D721Med (cell line): ENCODE measurements at places on chromosomes 5 and 9.

- DNase-seq: no peak
Observed at GRCh38 chr5:124371111-124371706, 375.2 kb downstream of the ZNF608 start.

GRCh38 chr5:79224286-79224984 is 11.5 kb upstream of the JMY start:
- no peak for DNase-seq

DNA sequence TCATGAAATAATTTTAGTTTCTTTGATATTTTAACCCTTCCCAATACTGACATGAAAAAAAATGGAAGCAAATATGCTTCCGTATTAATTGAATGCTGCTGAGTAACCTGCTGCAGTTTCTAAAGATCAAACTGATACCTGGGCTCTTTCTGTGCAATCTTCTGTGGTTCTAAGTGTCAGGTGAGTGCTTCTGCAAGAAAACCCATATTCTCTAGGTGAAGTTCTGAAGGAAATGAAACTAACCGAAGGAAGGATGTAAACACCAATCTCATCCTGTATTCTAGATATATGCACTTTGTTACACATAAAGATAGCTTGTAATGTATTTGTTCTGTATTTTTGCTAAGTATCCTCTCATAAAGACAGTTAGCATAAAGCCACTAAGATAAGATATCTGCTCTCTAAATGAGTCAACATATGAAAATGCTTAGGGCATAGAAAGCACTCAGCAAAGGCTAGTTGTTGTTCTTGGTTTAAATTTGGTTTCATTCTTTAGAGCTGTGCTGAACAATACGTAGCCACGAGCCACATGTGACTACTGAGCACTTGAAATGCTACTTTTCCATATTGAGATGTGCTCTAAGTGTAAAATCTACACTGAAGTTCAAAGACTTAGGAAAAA is 52.0 kb downstream of the ITGA2 start:
- no peak for DNase-seq

DNA sequence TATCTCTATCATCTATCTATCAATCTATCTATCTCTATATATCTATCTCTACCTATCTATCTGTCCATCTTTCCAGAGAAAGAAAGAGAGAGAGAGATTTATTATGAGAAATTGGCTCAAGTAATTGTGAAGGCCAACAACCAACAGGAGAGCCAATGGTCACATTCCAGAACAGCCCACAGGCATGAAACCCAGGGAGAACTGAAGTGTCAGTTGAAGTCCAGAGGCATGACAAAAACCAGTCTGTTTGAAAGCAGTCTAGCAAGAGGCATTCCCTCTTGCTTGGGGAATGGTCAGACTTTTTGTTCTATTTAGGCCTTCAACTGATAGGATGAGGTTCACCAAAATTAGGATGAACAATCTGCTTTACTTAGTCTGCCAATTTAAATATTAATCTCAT is 87.6 kb upstream of the PLCXD3 start:
- no peak for DNase-seq

DNA sequence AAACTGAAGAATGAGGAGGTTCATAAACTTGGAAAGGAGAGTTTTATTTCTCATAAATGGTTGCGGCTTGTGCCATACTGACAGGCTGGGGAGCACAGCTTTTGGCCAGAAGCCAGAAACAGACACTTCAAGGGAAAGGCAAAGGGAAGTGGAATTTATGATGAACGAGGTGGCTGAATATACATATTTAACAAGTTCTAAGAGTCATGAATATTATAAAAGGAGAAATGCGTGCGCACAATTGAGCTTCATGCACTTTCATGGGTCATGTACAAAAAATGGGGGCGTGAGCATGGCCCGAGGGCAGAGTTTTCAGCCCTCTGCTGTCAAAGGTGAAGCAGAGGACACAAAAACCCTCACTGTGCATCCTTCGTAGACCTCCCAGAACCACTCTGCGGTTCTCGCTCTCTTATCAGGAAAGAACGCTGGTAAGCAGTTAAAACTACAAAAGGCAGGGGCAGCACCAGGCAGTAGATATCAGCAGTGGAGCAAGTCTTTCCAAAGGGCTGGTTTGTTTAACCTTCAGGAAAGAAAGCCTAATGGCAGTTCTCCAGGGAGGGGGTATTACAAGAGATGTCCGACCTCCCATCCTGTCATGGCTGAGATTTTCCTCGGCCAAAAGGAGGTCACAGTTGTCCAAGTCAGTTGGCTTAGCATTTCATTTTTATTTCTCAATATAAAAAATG is 29.0 kb downstream of the AUH start:
- DNase-seq: no peak

GRCh38 chr5:1725641-1726468 is 73.8 kb downstream of the MRPL36 start:
- no peak for DNase-seq

- no peak for DNase-seq
Observed at GRCh38 chr5:117733051-117733450, 1158.4 kb upstream of the SEMA6A start.

GRCh38 chr9:81237565-81238231 is 451.6 kb downstream of the TLE1 start:
- DNase-seq: no peak

DNA sequence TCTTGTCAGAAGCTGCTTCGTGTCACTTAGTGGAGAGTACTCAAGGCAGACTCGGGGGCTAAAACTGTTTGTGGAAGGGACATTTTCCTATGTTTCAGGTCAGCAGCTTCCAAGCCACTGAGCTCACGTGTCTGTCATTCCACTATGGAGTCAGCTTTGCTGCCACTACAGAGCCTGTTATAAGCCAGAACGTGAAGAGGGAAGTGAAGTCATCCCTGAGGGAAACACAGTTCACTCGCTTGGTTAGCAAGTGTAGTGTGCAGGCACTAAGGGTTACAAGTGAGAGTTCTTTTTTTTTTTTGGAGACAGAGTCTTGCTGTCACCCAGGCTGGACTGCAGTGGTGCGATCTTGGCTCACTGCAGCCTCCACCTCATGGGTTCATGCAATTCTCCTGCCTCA is 24.5 kb upstream of the LTC4S start:
- no peak for DNase-seq

- DNase-seq: no peak
Observed at GRCh38 chr9:546797-547223, 294.7 kb upstream of the DMRT1 start.
